Activated T-helper 1 cell treated with anti-CD3 and anti-CD28 coated beads, Interleukin-12 subunit alpha, Interleukin-12 subunit beta, Interleukin-2, Interleukin-4 antibody, amounts not matched to agents 30 ng/mL and 10 ng/mL and 1 ng/mL, durations not matched to agents 14 hours and 24 hours and 36 hours (primary cell): ENCODE measurements at places on chromosomes 4 and X.

DNA sequence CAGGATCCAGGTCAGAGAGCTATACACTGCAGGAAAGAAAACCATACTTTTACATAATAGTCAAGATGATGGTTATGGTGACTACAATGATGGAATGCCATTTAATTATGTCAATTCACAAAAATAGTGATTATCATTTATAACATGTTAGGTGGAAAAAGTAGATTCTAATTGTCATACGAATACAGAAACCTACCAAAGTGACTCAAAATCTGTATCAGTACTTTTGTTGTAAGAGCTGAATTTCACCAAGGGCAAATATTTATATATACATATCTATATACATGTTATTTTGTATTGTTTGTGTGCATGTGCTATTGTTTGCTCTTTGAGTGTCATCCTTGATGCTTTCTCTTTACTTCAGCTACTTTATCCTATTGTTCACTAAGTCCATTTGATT, 485.4 kb downstream of the INPP4B start:
- no peaks in the 10 kb centered on the region for H3K27me3 ChIP-seq
- DNase-seq: no peak
- peaks cover 9% of the 10 kb centered on the region for H3K36me3 ChIP-seq
- H3K27ac ChIP-seq: no peak overlapping the region
- H3K4me1 ChIP-seq: peaks cover 60% of the 10 kb centered on the region

- H3K36me3 ChIP-seq: peaks cover 5% of the 10 kb centered on the region
- H3K4me1 ChIP-seq: no peaks in the 10 kb centered on the region
- H3K4me3 ChIP-seq: no peak overlapping the region
- H3K27ac ChIP-seq: no peak overlapping the region
These were observed 33.9 kb downstream of the PCGF3 start for GRCh38 chr4:739569-739968.

DNA sequence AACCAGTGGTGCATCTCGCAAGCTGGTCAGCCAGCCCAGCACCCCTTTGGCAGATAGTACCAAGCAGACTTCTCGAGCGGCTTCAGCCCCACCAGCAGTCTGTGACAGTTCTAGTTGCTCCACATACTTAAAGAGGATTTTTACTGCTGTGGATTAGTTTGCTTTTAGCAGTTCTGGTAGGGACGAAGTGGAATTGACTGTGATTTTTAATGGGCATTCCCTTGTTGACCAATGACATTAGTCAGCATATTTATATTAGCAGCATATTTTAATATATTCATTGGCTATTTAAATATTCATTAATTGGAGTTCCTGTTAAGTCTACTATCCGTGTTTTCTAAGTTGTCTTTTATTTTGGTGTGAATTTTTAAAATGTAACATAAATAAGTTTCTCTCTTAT, 500.9 kb upstream of the FAT1 start:
- no peak overlapping the region for H3K27ac ChIP-seq
- H3K4me3 ChIP-seq: no peak overlapping the region
- no peaks in the 10 kb centered on the region for H3K27me3 ChIP-seq
- no peaks in the 10 kb centered on the region for H3K4me1 ChIP-seq
- H3K36me3 ChIP-seq: no peaks in the 10 kb centered on the region
- DNase-seq: no peak

DNA sequence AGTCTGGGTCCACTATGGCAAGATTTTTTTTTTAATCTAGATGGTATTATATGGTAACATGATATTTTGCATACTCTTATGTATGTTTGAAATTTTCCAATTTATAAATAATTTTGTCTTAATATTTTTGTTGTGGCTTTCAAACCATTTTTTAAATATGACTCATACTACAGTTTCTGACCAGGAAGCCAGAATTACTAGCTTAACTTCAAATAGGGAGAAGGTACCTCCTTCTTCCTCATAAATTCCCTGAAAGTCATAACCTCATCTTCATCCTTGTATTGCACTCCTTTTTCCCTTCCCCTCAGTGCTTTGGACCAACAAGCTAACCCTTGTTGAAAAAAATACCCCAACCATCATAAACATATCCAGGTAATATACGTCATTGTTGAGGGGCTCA, 21.6 kb downstream of the ARAP2 start:
- H3K36me3 ChIP-seq: peaks cover 38% of the 10 kb centered on the region
- no peak overlapping the region for H3K27ac ChIP-seq
- DNase-seq: no peak
- H3K4me3 ChIP-seq: no peak overlapping the region

DNA sequence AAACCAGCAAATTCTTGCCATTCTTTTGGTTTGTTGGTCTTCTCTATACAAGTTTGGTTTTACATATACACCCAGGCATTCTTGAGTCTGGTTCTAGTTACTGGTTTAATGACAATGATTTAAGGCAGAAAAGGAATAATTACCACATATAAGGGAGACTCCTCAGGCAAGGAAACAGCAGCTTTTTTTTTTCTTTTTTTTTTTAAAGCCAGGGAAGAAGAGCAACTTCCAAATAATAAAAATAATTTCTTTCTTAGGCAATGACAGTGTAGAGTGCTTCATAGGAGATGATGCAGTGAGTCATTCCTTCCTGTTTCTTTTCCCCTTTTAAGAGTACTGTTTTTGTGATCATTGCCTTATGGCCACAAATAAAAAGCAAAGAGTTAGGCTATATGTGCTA, 289.7 kb downstream of the DKK2 start:
- H3K4me3 ChIP-seq: no peak overlapping the region
- H3K4me1 ChIP-seq: no peaks in the 10 kb centered on the region
- DNase-seq: no peak
- no peaks in the 10 kb centered on the region for H3K27me3 ChIP-seq
- H3K36me3 ChIP-seq: no peaks in the 10 kb centered on the region
